Thymus (tissue), 14 donors: ENCODE measurements at places on chromosomes 7 and 10. TPM values are rescaled to one million over a fixed set of nuclear protein-coding genes. Genes with fewer than 3 reads are reported as not detected.

The EPO gene
- 1.0 TPM for polyA plus RNA-seq

GRCh38 chr10:77571490-77571889, 66.1 kb downstream of the KCNMA1 start:
- no peak overlapping the region for H3K4me3 ChIP-seq
- no peak overlapping the region for H3K27ac ChIP-seq
- no peak for DNase-seq

GRCh38 chr7:137439829-137440825, 96.6 kb upstream of the PTN start:
- H3K27ac ChIP-seq, result no peak overlapping the region
- no peaks in the 10 kb centered on the region for H3K4me1 ChIP-seq
- H3K27me3 ChIP-seq, result no peaks in the 10 kb centered on the region
- no peak for DNase-seq

GRCh38 chr10:132503581-132504421, 33.8 kb upstream of the INPP5A start:
- H3K4me1 ChIP-seq, result no peaks in the 10 kb centered on the region
- H3K4me3 ChIP-seq, result no peak overlapping the region
- no peak for DNase-seq
- no peaks in the 10 kb centered on the region for H3K36me3 ChIP-seq
- H3K27ac ChIP-seq, result no peak overlapping the region
- no peaks in the 10 kb centered on the region for H3K27me3 ChIP-seq

- H3K4me3 ChIP-seq, result peak overlapping the region; percentile 45
- peaks cover 13% of the 10 kb centered on the region for H3K4me1 ChIP-seq
- no peak overlapping the region for H3K27ac ChIP-seq
These were observed 874 bp downstream of the GIMAP5 start for GRCh38 chr7:150738092-150738491.

The LEP gene
- 0.05 TPM for polyA plus RNA-seq

- no peak overlapping the region for H3K4me3 ChIP-seq
- no peak overlapping the region for H3K27ac ChIP-seq
- no peaks in the 10 kb centered on the region for H3K4me1 ChIP-seq
- H3K27me3 ChIP-seq, result no peaks in the 10 kb centered on the region
- no peaks in the 10 kb centered on the region for H3K36me3 ChIP-seq
These were observed 151.7 kb upstream of the IGFBP3 start for GRCh38 chr7:46072722-46073121.
